Sciatic nerve (tissue), 2 donors: ENCODE measurements at places on chromosomes 11 and 22. TPM values are rescaled to one million over a fixed set of nuclear protein-coding genes. Genes with fewer than 3 reads are reported as not detected.

DNA sequence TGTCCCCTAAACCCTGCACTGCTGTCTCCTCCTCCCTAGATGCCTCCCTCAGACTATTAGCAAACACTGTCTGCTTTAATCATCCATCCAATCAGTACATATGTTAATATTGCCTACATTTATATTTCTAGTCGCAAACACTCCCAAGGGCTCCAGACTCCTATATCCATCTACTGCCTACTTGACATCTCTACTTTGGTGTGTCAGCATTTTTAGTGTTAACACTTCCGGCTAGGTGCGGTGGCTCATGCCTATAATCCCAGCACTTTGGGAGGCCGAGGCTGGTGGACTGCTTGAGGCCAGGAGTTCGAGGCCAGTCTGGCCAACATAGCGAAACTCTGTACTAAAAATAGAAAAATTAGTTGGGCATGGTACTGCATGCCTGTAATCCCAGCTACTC lies 5.5 kb upstream of the THOC5 start:
- no peak for DNase-seq

GRCh38 chr22:38338772-38339379 lies 21.6 kb upstream of the CSNK1E start:
- peak; percentile 12 for DNase-seq

- DNase-seq: no peak
Observed at GRCh38 chr11:130583801-130584211, 135.4 kb downstream of the ADAMTS15 start.

DNA sequence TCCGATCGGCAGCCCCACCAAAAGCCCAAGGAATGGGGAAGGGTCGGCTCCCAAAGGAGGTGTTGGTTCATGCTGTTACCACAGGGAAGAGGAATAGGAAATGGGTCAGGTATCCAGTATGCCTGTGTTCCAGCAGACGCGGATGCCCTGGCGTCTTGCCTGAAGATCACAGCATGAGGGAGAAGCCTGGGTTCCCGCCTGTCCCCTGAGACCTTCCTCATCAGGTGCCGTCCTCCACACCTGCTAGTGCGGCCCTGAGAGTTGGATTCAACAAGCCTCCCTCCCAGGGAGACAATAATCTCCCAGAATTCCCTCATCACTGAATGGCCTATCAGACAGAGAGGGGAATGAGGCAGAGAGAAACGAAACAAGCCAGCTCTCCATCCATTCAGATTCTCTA lies 92.2 kb downstream of the SPATA19 start:
- no peak for DNase-seq

GRCh38 chr22:44894321-44894720 lies 115.5 kb downstream of the PHF21B start:
- no peak for DNase-seq

GRCh38 chr11:4962816-4963215 lies 7.3 kb upstream of the OR51A2 start:
- no peak for DNase-seq

GRCh38 chr22:50247748-50248147 lies 2.9 kb upstream of the TUBGCP6 start:
- DNase-seq: no peak

DNA sequence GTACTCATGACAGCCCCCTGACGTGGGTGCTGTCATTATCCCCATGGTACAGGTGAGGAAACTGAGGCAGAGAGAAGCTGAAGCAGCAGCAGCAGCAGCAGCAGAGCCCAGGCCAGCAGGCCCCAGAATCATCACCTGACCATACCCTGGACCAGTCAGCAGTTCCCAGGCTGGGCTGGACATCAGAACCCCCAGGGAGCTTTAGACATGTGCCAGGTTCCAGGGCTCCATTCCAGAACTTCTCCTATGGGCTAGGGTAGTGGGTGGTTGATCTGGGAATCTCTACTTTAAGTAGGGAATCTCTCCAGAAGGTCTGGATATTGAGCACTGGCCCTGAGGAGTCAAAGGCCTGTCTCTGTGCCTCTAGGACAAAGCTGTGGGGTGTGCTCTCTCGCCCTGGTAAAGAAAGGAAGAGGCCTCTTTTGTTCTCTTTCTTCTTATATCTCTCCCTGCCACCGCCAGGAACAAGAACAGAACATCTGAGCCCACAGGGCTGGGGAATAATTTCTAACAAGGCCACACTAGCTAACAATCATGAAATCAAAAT lies 26.6 kb downstream of the MAFF start:
- no peak for DNase-seq

- no peak for DNase-seq
Observed at GRCh38 chr22:42033263-42034181, 34.9 kb downstream of the WBP2NL start.

DNA sequence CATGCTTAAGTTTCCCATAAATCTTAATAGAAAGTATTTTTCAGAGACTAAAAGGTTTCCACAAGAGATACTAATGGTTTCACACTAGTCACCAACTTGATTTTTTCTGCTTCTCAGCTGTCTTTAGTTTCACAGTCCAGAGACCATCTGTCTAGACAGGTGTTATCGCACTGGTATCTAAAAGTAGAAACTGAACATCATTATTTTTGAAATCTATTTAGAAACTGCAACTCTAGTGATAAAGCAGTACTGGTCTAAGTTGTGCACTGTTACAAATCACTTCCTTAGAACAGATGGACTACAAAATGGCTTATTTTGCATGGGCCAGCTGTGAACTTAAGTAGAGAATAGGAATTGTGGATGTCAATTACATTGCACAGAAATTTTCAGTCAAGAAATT lies 78.0 kb downstream of the CNTN5 start:
- no peak for DNase-seq

- no peak for DNase-seq
Observed at GRCh38 chr11:98710986-98711385, 309.8 kb upstream of the CNTN5 start.

DNA sequence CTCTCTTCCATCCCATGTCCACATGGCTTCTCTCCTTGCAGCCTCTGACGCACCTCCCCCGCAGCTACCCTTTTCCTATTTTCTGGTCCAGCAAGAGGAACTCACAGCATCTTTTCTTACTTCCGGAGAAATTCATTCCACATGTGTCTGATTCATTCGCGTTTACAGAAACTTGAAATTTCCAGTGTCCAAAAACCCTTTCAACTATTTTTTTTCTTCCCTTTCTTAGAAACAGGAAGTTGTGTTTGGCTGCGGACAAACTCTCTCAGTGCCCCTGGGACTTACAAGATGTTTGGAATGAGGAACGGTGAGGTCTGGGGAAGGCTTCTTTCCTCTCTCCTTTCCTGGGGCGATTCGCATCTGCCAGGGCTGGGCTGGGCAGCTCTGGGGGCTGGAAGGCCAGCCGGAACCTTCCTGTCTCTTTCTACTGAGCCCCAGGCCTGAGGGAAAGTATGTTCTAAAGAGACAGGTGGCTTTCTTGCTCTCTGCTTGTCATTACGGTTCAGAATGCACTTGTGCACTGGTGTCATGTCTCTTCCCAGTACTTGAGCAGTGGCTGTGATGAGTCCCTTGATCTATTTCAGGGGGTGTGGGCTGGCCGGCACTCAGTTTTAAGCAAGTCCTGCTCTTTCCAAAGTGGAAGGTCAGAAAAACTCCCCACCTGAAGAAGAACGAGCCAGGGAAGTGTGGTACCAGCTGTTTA lies 27.5 kb downstream of the ADAMTS8 start:
- no peak for DNase-seq

- DNase-seq: no peak
Observed at GRCh38 chr11:6850526-6850925, 5.0 kb downstream of the OR10A5 start.

GRCh38 chr11:68652683-68653156 lies 31.6 kb upstream of the GAL start:
- DNase-seq: no peak

DNA sequence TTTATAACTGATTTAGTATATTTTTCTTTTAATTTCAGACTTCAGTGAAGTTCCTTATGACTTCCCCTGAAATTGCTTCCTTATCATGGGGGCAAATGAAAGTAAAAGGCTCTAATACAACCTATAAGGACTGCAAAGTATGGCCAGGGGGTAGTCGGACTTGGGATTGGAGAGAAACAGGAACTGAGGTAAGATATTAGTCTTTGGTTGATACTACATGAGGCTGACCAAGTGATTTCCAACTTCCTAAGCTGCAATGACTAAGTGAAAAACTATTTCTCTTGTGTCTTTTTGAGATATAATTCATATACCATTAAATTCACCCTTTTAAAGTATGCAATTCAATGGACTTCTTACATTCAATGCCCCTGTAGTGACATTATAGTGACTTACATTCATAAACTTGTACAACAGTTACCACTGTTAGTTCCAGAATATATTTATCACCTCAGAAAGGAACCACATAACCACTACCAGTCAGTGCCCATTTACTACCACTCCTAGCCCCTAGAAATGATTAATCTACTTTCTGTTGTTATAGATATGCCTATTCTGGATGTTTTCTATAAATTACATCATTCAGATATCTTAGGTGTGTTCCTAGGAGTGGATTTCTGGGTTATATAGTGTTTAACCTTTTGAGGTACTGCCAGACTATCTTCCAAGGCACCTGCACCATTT lies 21.6 kb downstream of the AAMDC start:
- no peak for DNase-seq

DNA sequence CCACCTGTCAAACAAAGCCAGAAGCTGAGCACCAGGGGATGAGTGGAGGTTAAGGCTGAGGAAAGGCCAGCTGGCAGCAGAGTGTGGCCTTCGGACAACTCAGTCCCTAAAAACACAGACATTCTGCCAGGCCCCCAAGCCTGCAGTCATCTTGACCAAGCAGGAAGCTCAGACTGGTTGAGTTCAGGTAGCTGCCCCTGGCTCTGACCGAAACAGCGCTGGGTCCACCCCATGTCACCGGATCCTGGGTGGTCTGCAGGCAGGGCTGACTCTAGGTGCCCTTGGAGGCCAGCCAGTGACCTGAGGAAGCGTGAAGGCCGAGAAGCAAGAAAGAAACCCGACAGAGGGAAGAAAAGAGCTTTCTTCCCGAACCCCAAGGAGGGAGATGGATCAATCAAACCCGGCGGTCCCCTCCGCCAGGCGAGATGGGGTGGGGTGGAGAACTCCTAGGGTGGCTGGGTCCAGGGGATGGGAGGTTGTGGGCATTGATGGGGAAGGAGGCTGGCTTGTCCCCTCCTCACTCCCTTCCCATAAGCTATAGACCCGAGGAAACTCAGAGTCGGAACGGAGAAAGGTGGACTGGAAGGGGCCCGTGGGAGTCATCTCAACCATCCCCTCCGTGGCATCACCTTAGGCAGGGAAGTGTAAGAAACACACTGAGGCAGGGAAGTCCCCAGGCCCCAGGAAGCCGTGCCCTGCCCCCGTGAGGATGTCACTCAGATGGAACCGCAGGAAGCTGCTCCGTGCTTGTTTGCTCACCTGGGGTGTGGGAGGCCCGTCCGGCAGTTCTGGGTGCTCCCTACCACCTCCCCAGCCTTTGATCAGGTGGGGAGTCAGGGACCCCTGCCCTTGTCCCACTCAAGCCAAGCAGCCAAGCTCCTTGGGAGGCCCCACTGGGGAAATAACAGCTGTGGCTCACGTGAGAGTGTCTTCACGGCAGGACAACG lies 11.7 kb downstream of the CXCR5 start:
- no peak for DNase-seq

DNA sequence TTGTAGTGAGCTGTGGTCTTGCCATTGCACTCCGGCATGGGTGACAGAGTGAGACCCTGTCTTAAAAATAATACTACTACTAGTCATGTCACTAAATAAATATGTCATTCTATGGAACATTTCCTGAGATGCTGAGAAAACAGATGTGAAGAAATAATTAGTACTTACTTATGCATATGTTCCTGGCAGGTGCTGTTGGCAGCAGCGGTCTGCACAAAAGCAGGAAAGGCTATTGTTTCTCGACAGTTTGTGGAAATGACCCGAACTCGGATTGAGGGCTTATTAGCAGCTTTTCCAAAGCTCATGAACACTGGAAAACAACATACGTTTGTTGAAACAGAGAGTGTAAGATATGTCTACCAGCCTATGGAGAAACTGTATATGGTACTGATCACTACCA lies 8.8 kb downstream of the ARCN1 start:
- DNase-seq: no peak

GRCh38 chr22:32413719-32414118 lies 1.7 kb upstream of the RTCB start:
- DNase-seq: no peak

DNA sequence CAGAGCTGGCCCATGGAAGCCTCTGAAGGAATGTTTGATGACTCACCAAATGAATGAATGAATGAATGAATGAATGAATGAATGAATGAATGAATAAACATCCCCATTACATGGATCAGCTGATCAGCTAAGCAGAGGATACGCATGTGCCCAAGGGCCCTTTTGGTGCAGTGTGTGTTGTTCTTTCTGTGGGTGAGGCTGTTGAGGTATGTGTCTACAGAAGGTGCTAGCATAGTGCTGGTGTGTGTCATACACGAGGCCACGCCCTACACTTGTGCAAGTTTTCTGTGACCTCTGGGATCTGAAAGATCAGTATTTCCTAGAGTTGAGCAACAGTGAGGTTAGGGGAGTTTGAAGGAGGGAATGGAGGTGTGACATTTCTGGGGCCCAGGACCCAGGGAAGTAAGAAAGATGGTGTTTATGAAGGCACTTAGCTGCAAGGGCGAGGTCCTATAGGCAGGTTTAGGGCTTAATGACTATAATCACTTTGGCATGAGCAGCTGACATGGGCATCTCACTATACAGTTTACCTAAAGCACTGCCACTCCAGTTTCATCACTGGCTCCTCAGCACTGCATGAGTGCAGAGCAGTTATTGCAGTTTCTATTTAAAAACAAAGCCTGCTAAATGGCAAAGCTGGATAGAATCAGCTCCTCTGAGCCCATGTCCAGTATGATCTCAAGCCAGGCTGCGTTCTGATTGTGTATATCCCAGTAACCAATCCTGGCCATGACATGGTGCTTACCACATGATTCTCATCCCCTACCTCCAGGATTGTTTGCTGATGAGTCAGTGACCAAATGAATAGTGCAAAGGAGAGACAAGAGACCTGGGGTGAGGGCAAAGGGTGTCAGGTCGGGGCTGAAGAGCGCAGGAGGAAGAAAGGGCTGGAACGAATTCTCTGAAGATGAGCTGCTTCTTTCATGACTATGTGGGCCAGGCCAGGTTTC lies 36.4 kb upstream of the E2F8 start:
- DNase-seq: no peak

GRCh38 chr11:76069001-76069400 lies 137.3 kb downstream of the WNT11 start:
- DNase-seq: no peak

GRCh38 chr11:118200497-118200896 lies 24.1 kb upstream of the SCN2B start:
- DNase-seq: no peak

Gene TMEM191C
- total RNA-seq: 1.4 TPM

Gene ARHGEF17
- total RNA-seq: 110 TPM

Gene NEFH
- 1.4 TPM for total RNA-seq

Gene DAGLA
- 4.8 TPM for total RNA-seq

Gene BTG4
- not detected for total RNA-seq

Gene CEND1
- not detected for total RNA-seq

Gene CDON
- 29.4 TPM for total RNA-seq
